SK-N-DZ (cell line): ENCODE measurements at places on chromosomes 1 and 21.
A peak's percentile ranks its signal among the peaks of the same experiment; 100 is the strongest.

GRCh38 chr1:193417945-193418744 lies 231.7 kb upstream of the B3GALT2 start:
- peak; percentile 29 for DNase-seq

DNA sequence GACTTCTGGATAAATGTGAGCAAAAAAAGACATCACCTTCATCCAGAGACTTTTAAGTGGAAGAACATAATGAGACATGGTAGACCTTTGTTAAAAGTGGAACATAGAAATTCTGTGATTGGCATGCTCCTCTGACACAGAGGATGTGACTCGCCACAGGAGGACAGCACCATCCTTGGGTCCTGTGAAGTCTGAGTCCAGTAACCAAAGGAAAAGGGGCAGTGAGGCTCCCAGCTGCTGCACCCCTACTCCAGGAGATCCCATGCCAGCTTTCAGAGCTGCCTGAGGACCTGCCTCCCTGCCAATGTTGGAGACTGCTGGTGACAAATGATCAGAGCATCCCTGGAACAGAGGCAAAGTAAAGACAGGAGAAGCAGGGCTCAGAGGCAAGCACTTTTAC lies 136.2 kb downstream of the BRINP2 start:
- DNase-seq: no peak

- no peak for DNase-seq
Observed at GRCh38 chr1:209989525-209989924, 51.5 kb downstream of the SYT14 start.

- DNase-seq: no peak
Observed at GRCh38 chr1:54037476-54037875, 15.5 kb downstream of the TMEM59 start.

DNA sequence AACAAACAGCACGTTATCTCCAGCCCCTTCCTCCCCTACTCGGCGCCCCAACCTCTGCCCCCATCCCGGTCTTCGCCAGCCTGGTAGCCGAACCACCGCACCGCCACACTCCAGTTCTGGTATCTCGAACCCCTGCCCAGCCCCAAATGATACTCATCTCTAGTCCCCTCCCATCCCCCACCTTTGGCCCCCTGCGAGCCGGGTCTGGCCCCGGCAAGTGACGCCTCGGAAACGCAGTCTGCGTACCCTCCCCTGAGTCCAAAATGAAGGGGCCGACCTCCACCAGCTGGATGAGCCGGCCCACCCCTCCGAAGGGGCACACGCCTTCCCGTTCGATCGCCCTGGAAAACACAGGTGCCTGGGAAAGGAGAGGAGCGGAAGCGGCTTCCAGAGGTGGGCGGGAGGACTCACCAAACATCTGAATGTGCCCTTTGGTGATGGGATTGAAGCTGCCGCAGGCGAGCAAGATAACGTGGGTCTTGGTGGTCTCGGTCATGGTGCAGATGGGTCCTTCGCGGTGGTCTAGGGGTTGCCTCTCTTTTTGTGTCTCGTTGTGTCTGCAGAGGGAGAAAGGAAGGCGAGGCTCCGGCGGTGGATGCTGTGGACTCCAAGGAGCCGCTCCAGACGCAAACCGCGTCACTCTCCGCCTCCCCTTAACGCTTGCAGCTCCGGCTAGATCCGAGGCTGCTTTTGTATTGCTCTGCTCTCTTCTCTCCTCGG lies at the start of gene NMNAT2:
Gene NMNAT2 (minus strand): TSS at position 609 of the 720 bp plus-strand sequence. CDS start 113 bp downstream, at position 496.
- peak; percentile 82 for DNase-seq

DNA sequence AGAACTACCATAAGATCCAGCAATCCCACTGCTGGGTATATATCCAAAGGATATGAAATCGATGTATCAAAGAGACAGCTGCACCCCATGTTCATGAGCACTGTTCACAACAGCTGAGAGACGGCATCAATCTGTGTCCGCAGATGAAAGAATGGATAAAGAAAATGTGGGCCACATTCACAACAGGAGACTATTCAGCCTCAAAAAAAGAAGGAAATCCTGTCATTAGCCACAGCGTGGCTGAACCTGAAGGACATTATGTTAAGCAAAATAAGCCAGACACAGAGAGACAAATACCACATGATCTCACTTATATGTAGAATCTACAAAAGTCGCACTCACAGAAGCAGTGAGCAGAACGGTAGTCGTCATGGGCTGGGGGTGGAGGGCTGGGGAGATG lies 99.2 kb upstream of the IFFO2 start:
- DNase-seq: no peak
